ENCODE measurements at places on chromosomes 3 and 15.

DNA sequence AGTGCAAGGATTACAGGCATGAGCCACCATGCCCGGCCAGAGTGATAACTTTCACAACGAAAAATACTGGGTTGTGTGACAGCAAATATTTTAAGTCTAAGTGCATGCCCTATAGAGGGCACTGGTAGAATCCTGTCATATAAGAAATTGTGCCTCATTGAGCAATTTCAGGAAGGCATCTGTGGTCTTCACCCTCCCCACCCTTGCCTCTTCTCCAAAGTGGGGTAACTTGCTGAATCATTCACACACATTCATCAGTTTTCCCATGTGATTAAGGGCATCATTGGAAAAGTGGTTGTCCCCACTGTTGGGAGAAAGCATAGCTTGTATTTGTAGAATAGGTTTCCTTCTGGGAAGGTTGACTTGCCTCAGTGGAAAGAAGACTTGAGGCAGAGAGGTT is 9.2 kb downstream of the MITF start:
- DNase-seq, result no peak

DNA sequence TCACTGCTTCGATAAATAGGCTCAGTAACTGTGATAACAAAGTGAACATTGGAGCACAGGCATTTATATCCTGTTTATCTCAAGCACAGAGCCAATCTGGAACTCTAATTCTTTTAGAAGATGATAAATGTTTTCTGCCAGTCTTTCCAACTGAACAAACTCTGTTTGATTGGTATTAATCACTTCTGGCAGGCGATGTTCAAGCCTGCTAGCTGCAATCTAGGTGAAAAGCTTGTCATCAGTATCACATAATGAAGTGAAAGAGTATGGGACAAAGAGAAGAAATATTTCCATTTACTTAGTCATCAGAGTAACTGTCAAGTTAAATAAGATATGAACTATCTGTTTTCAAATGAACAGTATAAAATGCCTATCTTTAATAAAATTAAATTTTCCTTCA is 577.3 kb downstream of the VGLL3 start:
- DNase-seq, result no peak

DNA sequence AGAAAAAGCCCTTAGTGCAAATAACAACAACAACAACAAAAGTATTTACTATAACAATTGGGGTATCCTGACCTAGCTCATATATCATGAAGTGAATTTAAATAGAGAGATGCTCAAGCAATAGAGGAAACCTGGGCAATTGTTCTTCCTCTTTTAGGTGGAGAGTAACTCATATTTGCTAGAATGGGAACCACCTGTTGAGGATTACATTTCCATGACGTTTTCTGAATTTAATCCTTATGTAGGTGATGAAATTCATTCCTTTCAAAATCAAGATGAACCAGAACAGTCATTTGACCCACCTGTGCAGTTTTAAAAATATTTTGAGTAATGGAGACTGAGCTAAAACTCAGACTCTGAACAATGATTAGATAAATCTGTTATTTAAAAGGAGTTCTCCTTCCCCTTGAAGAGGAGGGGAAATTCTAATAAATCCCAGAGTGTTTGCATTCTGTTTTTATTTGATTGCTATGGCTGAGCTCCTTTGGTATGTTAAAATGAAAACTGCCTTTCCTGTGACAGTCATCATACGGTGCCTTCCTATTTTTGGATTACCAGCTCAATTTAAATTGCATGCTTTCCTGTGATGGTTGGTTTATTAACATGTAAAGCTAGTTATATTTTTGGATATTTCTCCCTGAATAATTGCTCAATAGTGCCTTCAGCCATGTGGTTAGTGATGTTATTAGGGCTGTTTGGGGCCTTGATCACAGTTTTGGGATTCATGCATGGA is 24.3 kb downstream of the VPS8 start:
- no peak for DNase-seq

- DNase-seq, result no peak
Observed at GRCh38 chr3:121958801-121959200, 63.2 kb downstream of the ILDR1 start.

GRCh38 chr15:66796343-66796742 is 94.3 kb downstream of the SMAD6 start:
- DNase-seq, result no peak

All from dorsolateral prefrontal cortex (tissue), 122 donors.